ENCODE measurements at places on chromosomes 1 and 21.
A peak's percentile ranks its signal among the peaks of the same experiment; 100 is the strongest.

GRCh38 chr1:202809597-202810159 lies 1.1 kb upstream of the PCAT6 start:
- no peaks in the 10 kb centered on the region for H3K36me3 ChIP-seq
- peaks cover 32% of the 10 kb centered on the region for H3K4me1 ChIP-seq
- H3K27ac ChIP-seq = no peak overlapping the region
- no peak for DNase-seq

DNA sequence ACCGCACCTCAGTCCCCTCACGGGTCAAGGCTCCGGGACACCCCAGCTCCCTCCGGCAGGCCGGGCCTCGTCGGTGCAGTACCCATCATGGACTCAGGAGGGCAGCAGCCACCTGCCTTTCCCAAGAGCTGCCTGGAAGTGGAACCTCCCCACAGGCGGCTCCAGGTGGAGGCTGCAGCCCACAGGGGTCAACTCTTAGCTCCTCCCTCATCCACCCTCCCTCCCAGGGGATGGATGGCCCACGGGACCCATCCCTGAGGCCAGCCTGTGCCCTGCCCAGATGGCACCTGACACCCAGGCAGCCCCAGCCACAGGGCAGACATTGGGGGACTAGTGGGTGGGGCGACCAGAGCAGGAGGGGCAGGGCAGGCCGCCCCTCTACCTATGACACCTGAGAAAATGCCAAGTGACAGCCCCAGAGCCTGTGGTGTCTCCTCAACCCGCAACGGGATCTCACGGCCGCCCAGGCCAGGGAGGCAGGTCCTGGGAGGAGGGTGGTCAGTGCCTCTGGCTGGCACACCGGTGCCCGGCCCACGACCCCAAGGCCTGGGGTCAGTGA lies 1.2 kb upstream of the ARHGEF16 start:
- peaks cover 31% of the 10 kb centered on the region for H3K4me1 ChIP-seq
- H3K4me3 ChIP-seq = no peak overlapping the region
- peak overlapping the region; percentile 74 for H3K27ac ChIP-seq
- DNase-seq = peak; percentile 84
- no peaks in the 10 kb centered on the region for H3K27me3 ChIP-seq

GRCh38 chr1:13781907-13782633 lies 82.1 kb downstream of the PRDM2 start:
- no peak overlapping the region for H3K27ac ChIP-seq
- peaks cover 27% of the 10 kb centered on the region for H3K36me3 ChIP-seq
- DNase-seq = peak; percentile 25

GRCh38 chr1:7899741-7900140 lies 40.9 kb downstream of the TNFRSF9 start:
- no peak overlapping the region for H3K27ac ChIP-seq
- H3K4me3 ChIP-seq = no peak overlapping the region
- no peaks in the 10 kb centered on the region for H3K27me3 ChIP-seq
- no peaks in the 10 kb centered on the region for H3K4me1 ChIP-seq

DNA sequence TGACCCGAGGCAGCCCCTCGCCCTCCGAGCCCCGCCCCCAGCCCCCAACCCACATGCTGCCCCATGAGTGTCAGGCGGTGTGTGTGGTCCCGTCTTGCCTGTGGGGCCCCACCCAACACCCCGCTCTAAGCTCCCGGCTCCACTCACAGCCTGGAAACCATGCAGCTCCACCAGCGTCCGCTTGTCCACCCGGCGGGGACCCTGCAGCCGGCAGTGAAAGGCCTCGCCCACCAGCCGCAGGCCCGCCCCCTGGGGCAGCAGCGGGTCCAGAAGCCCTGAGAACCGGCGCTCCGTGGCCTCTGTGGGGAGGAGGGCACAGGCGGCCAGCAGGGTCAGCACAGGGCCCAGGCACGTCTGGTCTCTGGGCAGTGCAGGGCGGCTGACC lies 2.7 kb downstream of the C1QTNF12 start:
- no peaks in the 10 kb centered on the region for H3K27me3 ChIP-seq
- no peaks in the 10 kb centered on the region for H3K36me3 ChIP-seq
- H3K4me3 ChIP-seq = no peak overlapping the region
- no peak overlapping the region for H3K27ac ChIP-seq
- no peak for DNase-seq

DNA sequence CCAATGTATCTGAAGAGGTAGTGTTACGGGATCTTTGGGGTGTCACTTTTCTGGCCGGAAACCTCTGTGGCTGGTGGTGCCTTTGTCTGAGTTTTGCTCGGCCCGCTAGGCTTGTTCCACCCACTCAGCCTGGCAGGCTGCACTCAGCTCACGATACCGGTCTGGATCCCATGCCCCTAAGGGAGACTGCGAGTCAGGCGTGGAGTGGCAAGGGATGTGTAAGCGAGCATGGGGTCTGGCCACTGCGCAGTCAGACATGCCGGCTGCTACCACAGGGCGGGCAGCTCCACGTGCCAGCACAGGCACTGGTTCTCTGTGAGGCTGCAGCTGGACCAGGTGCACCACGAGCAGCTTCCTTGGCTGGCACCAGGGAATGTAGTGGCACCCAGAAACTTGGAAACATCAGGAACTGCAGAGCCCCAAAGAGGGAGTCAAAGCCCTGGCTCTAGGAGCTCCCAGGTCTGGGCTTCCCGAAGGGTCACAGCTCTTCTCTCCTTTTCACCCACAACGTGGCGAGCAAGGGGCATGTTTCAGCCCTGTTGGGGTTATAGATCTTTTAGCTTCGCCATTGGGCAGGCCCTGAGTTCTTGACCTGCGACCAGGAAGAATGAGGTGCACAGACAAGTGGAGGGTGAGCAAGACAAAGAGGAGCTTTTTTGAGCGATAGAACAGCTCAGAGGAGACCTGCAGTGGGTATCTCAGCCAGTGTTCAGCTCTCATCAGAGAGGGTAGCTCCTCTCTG lies 23.8 kb upstream of the LRRC8C start:
- no peaks in the 10 kb centered on the region for H3K27me3 ChIP-seq
- no peaks in the 10 kb centered on the region for H3K4me1 ChIP-seq
- no peaks in the 10 kb centered on the region for H3K36me3 ChIP-seq
- DNase-seq = no peak

DNA sequence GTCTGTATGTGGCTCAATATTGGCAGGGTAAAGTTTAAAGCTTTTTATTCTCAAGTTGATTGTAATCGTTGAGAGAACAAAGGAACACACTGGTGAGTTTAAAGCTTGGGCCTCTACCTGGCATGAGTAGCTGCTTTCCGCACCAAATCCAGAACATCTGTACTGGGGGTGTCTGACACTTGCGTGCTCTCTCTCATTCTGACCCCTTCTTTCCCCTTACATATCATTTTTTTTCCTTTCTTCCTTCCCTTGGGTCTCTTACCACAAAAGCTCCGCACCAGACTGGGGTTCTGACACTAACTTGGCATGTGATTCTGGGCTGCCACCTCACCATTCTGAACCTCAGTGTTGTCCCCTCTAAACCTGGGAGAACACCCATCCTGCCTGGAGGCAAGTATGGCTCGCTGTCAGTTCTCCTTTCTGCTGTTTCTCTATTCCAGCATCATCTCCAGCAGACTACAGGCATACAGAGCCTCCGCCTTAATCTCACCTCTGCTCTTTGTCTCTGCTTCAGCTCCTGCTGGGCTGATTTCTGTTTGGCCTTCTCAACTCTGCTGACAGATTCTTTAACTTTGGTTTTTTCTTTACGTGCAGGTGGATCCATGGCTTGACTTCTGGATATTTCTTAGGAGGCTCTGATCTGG lies 859 bp upstream of the ERMAP start:
- no peaks in the 10 kb centered on the region for H3K36me3 ChIP-seq
- H3K27ac ChIP-seq = peak overlapping the region; percentile 99
- DNase-seq = no peak
- no peak overlapping the region for H3K4me3 ChIP-seq
- H3K27me3 ChIP-seq = no peaks in the 10 kb centered on the region

DNA sequence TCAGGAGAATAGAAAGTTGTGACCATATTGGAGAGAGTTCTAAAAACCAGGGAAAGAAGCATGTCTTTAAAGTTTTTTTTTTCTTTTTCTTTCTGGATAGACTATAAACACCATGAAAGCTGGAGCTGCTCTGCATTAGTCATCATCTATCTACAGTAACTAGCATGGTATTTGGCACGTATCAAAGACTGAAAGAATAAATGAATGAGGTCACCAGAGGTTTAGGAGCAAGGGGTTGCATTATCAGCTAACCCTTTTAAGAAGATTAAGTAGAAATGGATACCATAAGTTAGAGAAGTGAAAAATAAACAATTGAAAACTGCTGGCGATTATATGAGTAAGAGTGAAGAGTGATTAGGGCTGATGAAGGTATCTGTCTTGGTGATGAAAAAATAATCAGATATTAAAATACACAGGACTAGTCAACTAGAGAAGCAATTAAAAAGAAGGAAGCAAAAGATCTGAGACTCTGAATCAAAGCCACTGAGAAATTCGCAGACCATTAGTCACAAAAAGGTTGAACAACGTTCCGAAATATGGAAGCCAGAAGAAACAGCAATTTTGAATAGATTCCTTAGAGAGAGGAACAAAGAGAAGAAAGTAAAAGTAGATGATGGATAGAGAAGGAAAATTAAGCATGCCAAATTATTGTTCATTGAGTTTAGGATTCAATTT lies 536.4 kb downstream of the DPYD start:
- no peaks in the 10 kb centered on the region for H3K27me3 ChIP-seq
- no peak for DNase-seq
- H3K36me3 ChIP-seq = no peaks in the 10 kb centered on the region
- H3K27ac ChIP-seq = no peak overlapping the region
- H3K4me3 ChIP-seq = no peak overlapping the region

GRCh38 chr1:239025223-239025622 lies 361.1 kb upstream of the CHRM3 start:
- H3K4me1 ChIP-seq = no peaks in the 10 kb centered on the region
- no peak overlapping the region for H3K4me3 ChIP-seq
- DNase-seq = no peak
- no peaks in the 10 kb centered on the region for H3K36me3 ChIP-seq
- no peaks in the 10 kb centered on the region for H3K27me3 ChIP-seq

DNA sequence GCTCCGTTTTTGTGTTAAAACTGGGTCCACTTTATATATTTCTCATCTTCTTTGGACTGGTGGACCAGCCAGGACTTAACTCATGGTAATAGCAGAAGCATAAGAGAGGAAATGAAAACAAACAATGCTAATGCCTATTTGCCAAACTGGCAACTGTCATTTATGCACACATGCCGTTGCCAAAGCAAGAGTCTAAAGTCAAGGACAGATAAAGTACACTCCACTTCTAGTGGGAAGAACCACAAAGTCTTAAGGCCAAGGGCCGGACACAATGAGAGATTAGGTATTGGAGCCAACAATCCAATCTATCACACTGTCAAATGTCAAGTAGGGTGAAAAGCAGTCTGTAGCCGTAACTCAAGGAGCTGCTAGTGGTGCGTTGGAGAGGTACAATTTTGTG lies 157.7 kb downstream of the LYPLAL1 start:
- no peaks in the 10 kb centered on the region for H3K36me3 ChIP-seq
- H3K27me3 ChIP-seq = no peaks in the 10 kb centered on the region
- H3K4me1 ChIP-seq = peaks cover 9% of the 10 kb centered on the region
- H3K4me3 ChIP-seq = no peak overlapping the region
- no peak for DNase-seq

- peak overlapping the region; percentile 50 for H3K27ac ChIP-seq
- no peak for DNase-seq
- no peak overlapping the region for H3K4me3 ChIP-seq
- H3K4me1 ChIP-seq = peaks cover 46% of the 10 kb centered on the region
Measured at GRCh38 chr21:45334134-45334533, 46.4 kb upstream of the POFUT2 start.

DNA sequence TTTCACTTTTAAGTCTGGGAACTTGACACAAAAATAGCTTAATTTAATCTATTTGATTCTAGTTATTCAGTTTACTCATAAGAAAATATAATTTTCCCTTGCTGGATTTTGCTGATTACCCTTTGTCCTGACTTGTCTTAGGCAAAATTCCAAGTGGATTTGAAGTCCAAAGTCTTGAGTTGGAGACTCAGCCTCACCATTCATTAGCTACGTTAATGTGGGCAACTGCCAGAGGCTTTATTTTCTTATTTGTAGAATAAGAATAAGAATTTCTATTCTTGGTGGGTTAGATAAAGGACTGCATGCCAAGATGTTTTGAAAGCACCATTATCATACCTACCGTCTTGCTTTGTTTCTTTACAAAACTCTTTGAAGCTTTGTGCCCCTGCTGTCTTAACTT lies 22.8 kb upstream of the PAPPA2 start:
- no peak for DNase-seq
- H3K4me3 ChIP-seq = no peak overlapping the region
- no peak overlapping the region for H3K27ac ChIP-seq
- H3K27me3 ChIP-seq = no peaks in the 10 kb centered on the region
- H3K4me1 ChIP-seq = no peaks in the 10 kb centered on the region
- H3K36me3 ChIP-seq = no peaks in the 10 kb centered on the region

GRCh38 chr1:236343246-236343870 lies 50.7 kb upstream of the EDARADD start:
- DNase-seq = no peak
- H3K36me3 ChIP-seq = no peaks in the 10 kb centered on the region
- H3K27ac ChIP-seq = peak overlapping the region; percentile 55
- H3K27me3 ChIP-seq = no peaks in the 10 kb centered on the region
- H3K4me3 ChIP-seq = no peak overlapping the region

GRCh38 chr1:111768023-111768422 lies 12.3 kb downstream of the DDX20 start:
- no peak overlapping the region for H3K27ac ChIP-seq
- H3K4me1 ChIP-seq = peaks cover 8% of the 10 kb centered on the region
- no peaks in the 10 kb centered on the region for H3K27me3 ChIP-seq
- H3K4me3 ChIP-seq = no peak overlapping the region
- no peak for DNase-seq
- peaks cover 13% of the 10 kb centered on the region for H3K36me3 ChIP-seq

GRCh38 chr21:20026543-20026942 lies 971.7 kb upstream of the NCAM2 start:
- H3K36me3 ChIP-seq = no peaks in the 10 kb centered on the region
- H3K27ac ChIP-seq = no peak overlapping the region
- no peak overlapping the region for H3K4me3 ChIP-seq
- no peaks in the 10 kb centered on the region for H3K4me1 ChIP-seq
- no peak for DNase-seq
- H3K27me3 ChIP-seq = no peaks in the 10 kb centered on the region

DNA sequence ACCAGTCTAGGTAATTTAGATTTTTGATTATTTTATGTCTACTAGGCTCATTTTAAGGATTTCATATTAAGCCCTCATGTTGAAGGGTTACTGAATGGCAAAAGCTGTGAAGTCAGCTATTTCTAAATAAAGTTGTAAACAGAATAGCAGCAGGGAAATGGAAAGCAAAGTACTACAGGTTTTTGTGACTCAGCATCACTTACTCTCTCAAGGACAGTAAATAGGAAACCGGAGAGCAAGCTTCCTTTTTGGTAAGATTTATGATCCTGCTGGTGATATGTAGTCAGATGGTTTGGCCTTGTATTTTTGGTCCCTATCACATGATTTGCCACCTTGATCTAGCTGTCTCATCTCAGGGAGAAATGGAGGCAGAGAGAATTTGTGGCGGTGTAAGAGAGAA lies 226.0 kb downstream of the RPS6KC1 start:
- DNase-seq = no peak
- H3K27ac ChIP-seq = no peak overlapping the region
- H3K4me3 ChIP-seq = no peak overlapping the region
- no peaks in the 10 kb centered on the region for H3K36me3 ChIP-seq

All from body of pancreas (tissue), 4 donors.